Gastrocnemius medialis (tissue), 4 donors: ENCODE measurements at places on chromosomes 5 and 9. TPM values are rescaled to one million over a fixed set of nuclear protein-coding genes. Genes with fewer than 3 reads are reported as not detected.
A peak's percentile ranks its signal among the peaks of the same experiment; 100 is the strongest.

DNA sequence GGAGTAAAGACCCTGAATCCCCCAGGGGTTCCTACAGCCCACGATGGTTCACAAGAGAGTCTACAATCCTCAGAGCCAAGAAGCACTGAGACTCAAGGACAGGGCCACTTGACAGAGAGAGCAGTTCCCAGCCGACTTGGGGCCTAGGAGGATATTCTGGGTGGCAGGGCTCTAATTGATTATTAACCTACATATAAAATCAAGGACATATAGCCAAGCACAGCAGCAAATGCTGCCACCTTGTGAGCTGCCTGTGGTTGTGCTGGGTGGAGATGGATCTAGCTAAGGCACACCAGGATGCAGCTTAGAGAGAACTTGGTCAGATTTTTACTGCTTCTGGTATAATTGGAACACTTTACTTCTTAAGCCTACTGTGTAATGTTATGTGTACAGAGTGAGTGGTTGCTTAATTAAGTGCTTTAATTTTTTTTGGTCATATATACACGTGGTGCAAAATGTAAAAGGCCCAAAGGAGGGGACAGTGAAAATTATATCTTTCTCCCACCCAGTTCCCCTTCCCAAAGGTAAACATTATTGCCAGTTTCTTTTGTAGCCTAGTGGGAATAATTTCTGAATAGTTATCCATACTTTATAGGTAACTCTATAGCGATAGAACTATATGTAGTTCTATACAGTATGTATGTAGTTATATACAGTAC is 78.8 kb downstream of the F2RL2 start:
- H3K27me3 ChIP-seq: no peaks in the 10 kb centered on the region
- H3K27ac ChIP-seq: no peak overlapping the region
- no peak overlapping the region for H3K4me3 ChIP-seq

DNA sequence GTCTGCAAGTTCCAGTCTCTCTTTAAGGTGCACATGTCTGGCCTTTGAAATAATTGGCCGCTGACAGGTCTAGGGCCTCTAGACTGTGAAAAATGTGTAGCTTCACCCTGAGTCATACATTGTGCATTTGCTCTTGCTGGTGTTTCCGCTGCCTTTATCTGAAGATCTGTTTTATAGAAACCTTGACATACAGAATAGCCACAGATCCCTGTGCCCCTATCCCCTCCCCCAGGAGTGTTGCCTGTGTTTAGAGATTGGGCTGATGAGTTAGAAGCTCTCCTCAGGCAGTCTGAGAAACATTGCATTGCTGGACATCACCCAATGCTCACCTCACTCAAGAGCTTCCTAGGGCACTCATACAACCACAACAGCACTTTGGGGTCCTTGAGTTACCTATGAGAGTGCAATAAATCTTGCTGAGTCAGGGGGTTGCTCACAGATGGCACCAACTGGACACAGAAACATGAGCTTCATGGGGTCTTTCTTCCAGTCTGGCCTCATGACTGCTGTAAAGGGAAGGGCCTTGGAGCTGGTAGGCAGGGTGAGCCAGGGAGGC is 3.8 kb upstream of the ZNF782 start:
- H3K27ac ChIP-seq: no peak overlapping the region
- DNase-seq: no peak
- H3K27me3 ChIP-seq: no peaks in the 10 kb centered on the region
- H3K4me3 ChIP-seq: no peak overlapping the region

DNA sequence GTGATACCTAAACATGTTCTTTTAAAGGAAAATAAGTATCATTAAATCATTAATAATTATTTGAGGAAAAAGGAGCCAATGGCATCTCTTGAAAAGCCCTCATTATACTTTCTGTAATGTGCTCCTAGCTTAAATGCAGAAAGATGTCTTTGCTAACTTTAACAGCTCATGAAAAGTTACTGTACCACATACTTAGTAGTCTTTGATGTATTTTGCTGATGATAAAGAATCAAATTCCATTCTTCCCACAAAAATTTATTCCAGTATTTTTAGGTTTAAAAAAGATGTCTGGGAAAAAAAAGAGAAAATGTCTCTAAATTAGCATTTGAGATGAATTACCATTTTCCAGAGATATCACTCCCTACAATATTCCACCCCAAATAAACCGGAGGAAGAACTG is 112.5 kb downstream of the PPP2R2B start:
- no peak overlapping the region for H3K27ac ChIP-seq
- no peaks in the 10 kb centered on the region for H3K4me1 ChIP-seq
- H3K36me3 ChIP-seq: no peaks in the 10 kb centered on the region
- no peaks in the 10 kb centered on the region for H3K27me3 ChIP-seq

DNA sequence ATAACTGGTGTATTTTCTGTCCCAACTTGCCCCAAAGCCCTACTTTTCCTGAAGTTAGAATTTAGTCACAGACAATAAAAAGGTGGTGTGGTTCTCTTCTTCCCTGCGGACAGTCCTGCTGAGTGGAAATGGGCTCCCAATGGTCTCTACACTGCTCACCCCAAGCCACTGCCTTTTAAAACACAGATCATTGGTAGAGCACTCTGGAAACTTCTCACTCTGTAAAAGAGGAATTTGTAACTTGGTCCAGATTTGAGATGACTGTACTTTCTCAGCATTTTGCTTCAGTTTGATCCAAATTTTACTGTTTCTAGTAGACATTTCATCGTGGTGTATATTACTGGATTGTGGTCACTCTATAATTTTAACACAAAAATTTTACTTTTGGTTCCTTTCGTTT is 80.3 kb upstream of the ROR2 start:
- no peak for DNase-seq
- H3K36me3 ChIP-seq: no peaks in the 10 kb centered on the region
- H3K27me3 ChIP-seq: no peaks in the 10 kb centered on the region
- no peaks in the 10 kb centered on the region for H3K4me1 ChIP-seq
- H3K4me3 ChIP-seq: no peak overlapping the region

- no peaks in the 10 kb centered on the region for H3K27me3 ChIP-seq
- H3K4me3 ChIP-seq: no peak overlapping the region
- H3K27ac ChIP-seq: no peak overlapping the region
- no peak for DNase-seq
- no peaks in the 10 kb centered on the region for H3K4me1 ChIP-seq
- H3K36me3 ChIP-seq: no peaks in the 10 kb centered on the region
Measured at GRCh38 chr5:155017610-155018009, 4.1 kb downstream of the KIF4B start.

Gene GABRA6
- total RNA-seq: not detected

DNA sequence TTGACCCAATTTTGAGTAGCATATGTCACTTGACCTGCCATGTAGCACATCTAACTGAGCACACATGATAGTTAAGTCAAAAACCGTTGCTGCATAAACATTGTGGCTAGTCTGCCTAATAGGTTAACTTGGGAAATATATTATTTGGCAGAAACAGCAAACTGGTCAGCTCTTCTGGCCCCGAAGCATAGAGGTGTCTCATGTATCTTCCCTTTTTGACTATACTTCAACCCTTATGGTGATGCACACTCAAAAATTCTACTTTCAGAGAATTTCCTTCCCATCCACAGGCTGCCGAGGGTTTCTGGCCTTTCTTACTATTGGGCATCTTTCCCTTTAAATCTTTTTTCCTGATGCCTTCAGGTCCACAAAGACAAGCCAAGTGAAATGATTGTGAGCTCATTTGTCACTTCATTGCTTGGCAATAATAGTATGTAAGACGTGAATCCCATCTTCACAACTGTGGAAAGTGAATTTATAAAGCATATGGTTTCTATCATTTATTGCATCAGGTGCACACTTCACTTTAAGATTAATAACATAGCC is 41.2 kb downstream of the MOCS2 start:
- H3K36me3 ChIP-seq: no peaks in the 10 kb centered on the region
- no peaks in the 10 kb centered on the region for H3K27me3 ChIP-seq
- DNase-seq: no peak

Gene CCDC192
- not detected for total RNA-seq

Gene LYRM7
- 38.8 TPM for total RNA-seq

Gene PTGES
- not detected for total RNA-seq

DNA sequence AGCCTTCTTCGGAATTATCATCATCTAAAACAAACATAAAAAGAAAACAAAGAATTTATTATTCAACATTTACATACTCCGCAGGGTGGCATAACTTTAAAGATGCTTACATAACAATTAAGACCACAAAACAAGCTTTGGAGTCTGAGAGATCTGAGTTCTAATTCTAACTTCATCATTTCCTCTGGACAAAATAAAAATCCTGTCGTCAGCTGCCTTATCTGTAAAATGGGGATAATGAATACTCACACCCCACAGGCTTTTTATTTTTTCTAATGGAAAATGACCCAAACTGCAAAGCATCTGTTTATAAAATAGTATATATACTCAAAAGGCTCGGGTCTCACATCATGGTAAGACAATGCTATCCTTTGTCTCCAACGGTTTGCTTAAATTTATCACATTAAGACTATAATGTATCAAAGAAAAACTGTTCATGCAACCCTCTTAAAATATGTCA is 4.3 kb downstream of the ARRDC3 start:
- H3K27me3 ChIP-seq: no peaks in the 10 kb centered on the region
- no peaks in the 10 kb centered on the region for H3K36me3 ChIP-seq
- H3K4me1 ChIP-seq: peaks cover 30% of the 10 kb centered on the region
- DNase-seq: no peak

Gene CRHBP
- total RNA-seq: 0.61 TPM

DNA sequence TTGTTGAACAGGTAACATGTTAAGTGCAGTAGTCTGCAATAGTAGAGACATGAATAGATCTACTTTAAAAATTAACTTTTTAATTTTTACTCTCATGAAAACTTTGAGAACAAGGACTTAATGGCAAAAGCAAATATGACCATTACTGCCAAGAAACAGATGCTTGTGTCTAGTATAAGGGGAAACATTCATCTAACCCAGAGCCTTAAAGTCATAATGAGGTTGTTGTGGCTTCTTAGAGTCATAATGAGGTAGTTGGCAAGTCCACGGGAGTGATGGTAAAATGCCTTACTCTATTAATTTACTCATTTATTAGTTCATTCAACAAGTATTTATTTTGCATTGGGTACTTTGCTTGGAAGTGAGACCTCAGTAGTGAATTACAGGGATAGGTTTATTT is 71.5 kb downstream of the JAKMIP2 start:
- no peak overlapping the region for H3K4me3 ChIP-seq
- H3K4me1 ChIP-seq: no peaks in the 10 kb centered on the region
- no peak for DNase-seq
- H3K27me3 ChIP-seq: no peaks in the 10 kb centered on the region
- H3K27ac ChIP-seq: no peak overlapping the region
- H3K36me3 ChIP-seq: no peaks in the 10 kb centered on the region

DNA sequence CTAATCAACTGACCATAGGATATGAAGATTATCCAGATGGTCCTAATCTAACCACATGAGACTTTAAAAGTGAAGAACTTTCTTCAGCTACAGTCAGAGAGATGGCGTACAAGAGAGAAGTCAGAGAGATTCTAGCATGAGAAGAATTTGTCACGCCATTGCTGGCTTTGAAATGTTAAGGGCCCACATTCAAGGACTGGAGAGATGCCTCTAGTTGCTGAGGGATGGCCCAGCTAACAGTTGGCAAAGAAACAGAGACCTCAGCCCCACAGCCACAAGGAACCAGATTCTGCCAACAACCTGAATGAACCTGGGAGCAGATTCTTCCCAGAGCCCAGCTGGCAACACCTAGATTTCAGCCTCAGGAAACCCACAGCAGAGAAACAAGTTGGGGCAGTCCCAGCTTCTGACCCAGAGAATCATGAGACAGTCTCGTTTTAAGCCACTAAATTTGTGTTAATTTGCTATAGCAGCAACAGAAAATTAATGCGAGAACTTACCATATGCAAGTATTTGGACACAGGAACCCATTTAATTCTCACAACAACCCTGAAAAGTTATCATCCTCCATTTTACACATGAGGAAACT is 132.0 kb downstream of the MLLT3 start:
- peaks cover 6% of the 10 kb centered on the region for H3K4me1 ChIP-seq
- no peaks in the 10 kb centered on the region for H3K36me3 ChIP-seq
- no peak for DNase-seq
- H3K27ac ChIP-seq: no peak overlapping the region
- no peak overlapping the region for H3K4me3 ChIP-seq

Gene CPEB4
- 98.8 TPM for total RNA-seq

Gene PCDHA1
- total RNA-seq: not detected

Gene SLCO6A1
- not detected for total RNA-seq

Gene MPDZ
- total RNA-seq: 18.2 TPM

DNA sequence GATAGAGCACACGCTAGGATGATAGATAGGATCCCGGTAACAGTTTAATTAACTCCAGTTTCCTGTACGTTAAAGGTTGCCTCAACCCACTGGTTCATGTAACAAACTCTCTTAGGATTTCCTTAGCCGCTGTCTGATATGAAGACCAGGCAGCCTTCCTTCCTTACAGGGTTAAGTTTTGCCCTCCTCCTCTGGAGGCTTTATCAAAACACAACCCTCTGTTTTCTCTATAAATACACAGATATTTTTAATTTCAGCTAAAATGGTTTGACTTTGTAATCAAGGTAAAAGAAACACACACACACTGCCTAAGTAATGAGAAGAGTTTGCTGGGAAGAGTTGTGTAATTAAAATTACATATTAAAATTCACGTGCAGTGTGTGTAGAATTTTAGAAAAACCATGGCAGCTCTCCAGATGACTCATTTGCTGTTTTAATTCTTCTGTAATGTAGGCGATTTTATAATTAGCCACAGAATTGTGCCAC is 369.8 kb downstream of the CSNK1G3 start:
- peaks cover 16% of the 10 kb centered on the region for H3K4me1 ChIP-seq
- no peak overlapping the region for H3K4me3 ChIP-seq
- no peaks in the 10 kb centered on the region for H3K27me3 ChIP-seq
- no peaks in the 10 kb centered on the region for H3K36me3 ChIP-seq
- H3K27ac ChIP-seq: no peak overlapping the region

Gene TIMD4
- total RNA-seq: not detected

Gene SLC6A7
- not detected for total RNA-seq

Gene SPINK7
- total RNA-seq: not detected

- peak overlapping the region; percentile 20 for H3K27ac ChIP-seq
- H3K4me1 ChIP-seq: peaks cover 27% of the 10 kb centered on the region
- H3K4me3 ChIP-seq: no peak overlapping the region
- no peaks in the 10 kb centered on the region for H3K27me3 ChIP-seq
Measured at GRCh38 chr9:33124751-33125381, 42.3 kb downstream of the B4GALT1 start.

Gene SH3GL2
- total RNA-seq: not detected

DNA sequence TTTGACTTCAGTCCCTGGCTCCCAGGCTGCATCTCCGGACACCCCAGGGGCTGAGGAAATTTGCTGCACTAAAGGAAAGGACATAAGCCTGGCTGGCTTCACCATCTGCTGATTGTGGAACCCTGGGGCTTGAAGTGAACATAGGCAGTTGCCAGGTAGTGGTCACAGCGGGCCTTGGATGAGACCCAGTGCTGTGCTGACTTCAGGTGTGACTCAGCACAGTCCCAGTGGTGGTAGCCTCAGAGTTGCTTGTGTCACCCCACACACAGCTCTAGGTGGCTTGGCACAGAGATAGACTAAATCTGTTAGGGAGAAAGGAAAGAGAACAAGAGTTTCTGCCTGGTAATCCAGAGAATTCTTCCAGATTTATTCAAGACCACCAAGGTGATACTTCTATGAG is 36.1 kb upstream of the RUSC2 start:
- no peaks in the 10 kb centered on the region for H3K4me1 ChIP-seq
- H3K36me3 ChIP-seq: no peaks in the 10 kb centered on the region
- H3K27me3 ChIP-seq: no peaks in the 10 kb centered on the region
- DNase-seq: no peak
- no peak overlapping the region for H3K4me3 ChIP-seq
- no peak overlapping the region for H3K27ac ChIP-seq
